Stimulated activated CD8-positive, alpha-beta memory T cell treated with anti-CD3 and anti-CD28 coated beads, Interleukin-7, amount 100 ng/mL, for 1 hour (primary cell): ENCODE measurements at places on chromosomes 5 and 9.

DNA sequence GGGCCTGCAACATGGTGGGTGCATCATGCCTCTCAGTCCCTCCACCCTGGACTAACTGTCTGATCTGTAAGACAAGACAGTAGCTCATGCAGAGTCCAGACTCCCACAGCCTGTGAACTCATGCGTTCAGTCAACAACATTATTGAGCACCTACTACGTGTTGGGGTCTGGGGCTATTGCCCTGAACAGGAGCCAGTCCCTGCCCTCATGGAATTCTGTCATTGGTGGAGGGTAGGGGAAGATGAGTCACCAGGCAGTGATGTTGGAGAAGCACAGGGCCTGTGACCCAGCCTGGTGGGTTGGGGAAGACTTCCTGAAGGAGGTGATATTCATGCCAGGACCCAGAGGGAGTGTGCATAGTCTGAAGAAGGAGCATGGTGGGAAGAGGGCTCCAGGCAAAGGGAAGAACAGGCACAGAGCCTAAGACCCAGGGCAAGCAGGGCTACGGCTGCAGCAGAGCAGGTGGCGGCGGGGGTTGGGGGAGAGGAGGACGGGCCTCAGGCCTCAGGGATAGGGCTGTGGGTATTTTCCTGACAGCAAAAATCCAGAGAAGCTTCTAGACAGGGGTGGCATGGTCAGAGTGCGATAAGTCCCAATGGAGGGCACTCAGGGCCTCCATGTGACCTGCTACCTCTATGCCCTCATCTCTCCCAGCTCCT lies 26.7 kb upstream of the PSD2 start:
- no peak for DNase-seq

DNA sequence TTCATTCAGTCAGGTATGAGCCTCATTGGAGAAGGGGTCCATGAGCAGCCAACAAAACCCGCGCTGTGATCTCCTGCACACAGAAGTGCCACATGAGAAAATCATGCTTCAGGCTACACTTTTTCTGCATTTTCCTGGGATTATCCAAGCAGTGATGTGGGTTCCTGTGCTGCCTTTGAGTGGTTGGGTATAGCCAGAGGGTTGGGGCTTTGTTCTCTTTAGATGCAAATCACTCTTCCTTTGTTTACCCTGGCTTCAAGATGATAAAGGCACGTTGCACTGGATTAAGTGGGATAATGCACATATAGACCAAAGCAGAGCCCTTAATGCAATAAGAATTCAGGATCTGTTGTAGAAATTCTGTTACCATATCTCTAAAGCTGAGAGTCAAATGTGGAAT lies 18.7 kb downstream of the ECM2 start:
- DNase-seq = no peak

- DNase-seq = no peak
Measured at GRCh38 chr5:39486361-39486760, 61.6 kb upstream of the DAB2 start.

GRCh38 chr5:146595088-146595487 lies 79.1 kb upstream of the GPR151 start:
- DNase-seq = no peak

DNA sequence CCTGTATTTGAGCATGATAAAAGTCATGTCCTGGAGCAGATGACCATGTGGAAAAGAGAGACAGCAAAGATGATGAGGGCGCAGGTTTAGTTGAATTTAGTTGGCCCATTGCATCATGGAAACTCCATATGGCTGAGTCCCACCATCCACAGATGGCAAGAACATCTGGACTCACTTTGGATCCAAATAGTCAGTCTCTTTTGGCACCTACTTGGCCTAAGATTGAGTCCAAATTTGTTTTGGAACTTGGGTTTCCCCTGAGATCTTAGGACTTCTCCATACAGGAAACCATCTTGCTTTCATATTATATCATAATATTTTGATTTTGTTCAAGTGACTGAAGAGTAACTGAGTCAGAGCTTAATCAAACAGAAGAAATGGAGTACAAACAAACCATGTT lies 217.5 kb downstream of the DRD1 start:
- DNase-seq = no peak

GRCh38 chr9:137618105-137619067 lies at the start of gene EHMT1:
Gene EHMT1, plus strand, starts transcription at chr9:137619005. Its CDS starts 24 bp downstream, at chr9:137619029.
- peak; percentile 81 for DNase-seq

- DNase-seq = no peak
Measured at GRCh38 chr5:101811466-101811865, 484.6 kb downstream of the SLCO4C1 start.

DNA sequence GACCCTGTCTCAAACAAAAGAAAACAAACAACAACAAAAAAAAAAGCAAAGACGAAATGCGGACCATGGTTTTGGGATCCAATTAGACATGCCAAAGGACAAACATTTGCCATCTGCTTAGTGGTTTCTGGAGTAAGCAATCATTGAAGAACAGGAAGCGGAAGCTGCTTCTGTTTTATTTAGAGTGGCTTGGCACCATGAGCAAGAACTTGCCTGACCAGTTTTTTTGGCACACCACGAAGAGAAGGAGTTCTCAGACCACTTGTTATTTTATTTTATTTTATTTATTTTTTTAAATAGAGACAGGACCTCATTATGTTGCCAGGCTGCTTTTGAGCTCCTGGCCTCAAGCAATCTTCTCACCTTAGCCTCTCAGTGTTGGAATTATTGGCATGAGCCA lies 17.0 kb downstream of the BTF3 start:
- DNase-seq = no peak

- DNase-seq = no peak
Measured at GRCh38 chr9:2837915-2838314, 6.0 kb downstream of the PUM3 start.

- DNase-seq = no peak
Measured at GRCh38 chr9:6551136-6551535, 94.4 kb downstream of the GLDC start.

DNA sequence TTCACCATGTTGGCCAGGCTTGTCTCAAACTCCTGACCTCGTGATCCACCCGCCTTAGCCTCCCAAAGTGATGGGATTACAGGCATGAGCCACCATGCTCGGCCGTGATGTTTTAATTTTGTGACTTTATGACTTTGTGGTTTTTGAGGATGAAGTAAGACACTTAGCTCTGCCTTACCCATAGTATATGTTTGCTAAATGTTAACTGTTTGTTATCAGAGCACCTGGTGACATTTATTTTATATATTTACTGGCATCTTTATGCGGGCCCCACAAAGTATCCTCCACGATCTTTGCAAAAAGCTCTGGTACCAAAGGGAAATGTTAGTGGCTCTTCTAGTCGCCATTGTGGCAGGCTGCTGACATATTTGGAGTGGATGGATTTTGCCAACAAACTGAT lies 6.7 kb downstream of the SLC23A1 start:
- DNase-seq = no peak

DNA sequence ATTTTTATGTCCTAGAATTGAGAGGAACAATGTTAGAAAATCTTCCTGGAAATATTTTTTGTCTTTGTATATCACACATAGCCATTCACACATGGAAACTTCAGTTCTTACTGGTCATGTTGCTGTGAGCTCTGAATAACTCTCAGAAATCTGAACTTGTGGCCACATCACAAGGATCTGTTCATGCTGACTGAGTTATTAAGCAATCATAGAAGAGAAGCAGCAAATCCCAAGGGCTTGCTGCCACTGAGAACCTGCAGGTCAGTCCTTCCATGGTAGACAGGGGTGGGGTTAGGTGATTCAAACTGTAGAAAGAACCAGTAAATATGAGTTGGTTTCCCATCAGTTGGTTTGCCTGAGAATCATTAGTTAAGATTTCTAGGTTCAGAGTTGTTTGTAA lies 27.6 kb downstream of the SGCD start:
- no peak for DNase-seq

- DNase-seq = no peak
Measured at GRCh38 chr5:2699231-2699630, 52.2 kb downstream of the IRX2 start.

- no peak for DNase-seq
Measured at GRCh38 chr5:142280066-142281007, 44.5 kb downstream of the SPRY4 start.

DNA sequence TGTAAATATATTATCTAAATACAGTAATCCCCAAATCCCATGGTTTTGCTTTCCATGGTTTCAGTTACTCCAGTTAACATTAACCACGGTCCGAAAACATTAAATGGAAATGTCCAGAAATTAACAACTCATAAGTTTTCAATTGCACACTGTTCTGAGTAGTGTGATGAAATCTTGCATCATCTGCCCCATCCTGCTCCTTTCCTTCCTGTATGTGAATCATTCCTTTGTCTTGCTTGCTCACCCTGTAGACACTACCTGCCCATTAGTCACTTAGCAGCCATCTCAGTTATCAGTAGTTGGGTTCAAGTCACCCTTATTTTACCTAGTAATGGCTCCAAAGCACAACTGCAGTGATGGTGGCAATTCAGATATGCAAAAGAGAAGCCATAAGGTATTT lies 1568.5 kb upstream of the WWC1 start:
- DNase-seq = no peak

DNA sequence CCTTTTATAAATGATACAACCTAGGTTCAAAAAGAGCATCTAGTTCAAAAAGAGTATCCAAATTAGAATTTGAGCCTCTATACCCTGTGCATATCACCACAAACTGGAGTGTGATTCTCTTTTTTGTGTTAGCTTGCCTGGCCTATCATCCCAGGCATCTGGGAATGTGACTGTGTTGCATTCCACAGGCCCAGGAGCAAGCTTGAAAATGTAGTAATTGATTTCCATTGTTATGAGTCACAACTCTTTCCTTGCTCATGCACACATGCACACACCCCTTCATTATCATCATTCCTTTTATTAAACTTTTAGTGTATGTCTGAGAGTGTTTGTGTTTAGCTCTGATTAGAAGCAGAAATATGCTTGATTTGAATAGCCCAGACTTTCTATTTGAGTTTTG lies 75.2 kb downstream of the FCHO2 start:
- no peak for DNase-seq

- DNase-seq = no peak
Measured at GRCh38 chr5:179265514-179266290, 79.6 kb downstream of the ADAMTS2 start.

GRCh38 chr5:122908662-122909061 lies 63.2 kb downstream of the SNX24 start:
- no peak for DNase-seq

DNA sequence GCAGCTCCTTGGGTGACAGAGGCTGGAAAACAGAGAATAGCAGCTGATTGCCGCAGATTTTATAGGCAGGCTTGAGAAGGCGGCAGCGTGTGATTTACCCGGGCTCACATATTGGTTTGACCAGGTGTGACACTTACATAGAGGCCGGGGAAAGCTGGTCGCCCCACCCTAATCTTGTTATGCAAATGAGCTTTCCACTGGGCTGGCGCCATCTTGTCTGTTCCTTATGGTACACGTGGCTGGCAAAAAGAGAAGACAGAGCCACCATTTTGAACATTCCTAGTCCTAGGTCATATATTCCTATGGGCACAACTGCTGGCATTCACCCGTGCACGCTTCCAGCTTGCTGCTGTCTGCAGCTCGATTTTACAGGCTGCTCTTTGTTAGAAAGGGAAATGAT lies 11.3 kb upstream of the SPZ1 start:
- no peak for DNase-seq

DNA sequence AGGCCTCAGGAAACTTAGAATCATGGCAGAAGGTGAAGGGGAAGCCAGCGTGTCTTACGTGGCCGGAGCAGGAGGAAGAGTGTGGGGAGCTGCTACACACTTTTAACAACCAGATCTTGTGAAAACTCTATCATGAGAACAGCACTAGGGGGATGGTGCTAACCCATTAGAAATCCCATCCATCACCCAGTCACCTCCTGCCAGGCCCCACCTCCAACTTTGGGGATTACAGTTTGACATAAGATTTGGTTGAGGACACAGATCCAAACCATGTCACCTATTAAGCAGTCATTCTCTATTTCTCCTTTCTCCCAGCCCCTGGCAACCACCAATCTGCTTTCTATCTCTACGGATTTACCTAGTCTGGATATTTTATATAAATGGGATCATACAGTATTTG lies 26.9 kb downstream of the PBX3 start:
- no peak for DNase-seq

DNA sequence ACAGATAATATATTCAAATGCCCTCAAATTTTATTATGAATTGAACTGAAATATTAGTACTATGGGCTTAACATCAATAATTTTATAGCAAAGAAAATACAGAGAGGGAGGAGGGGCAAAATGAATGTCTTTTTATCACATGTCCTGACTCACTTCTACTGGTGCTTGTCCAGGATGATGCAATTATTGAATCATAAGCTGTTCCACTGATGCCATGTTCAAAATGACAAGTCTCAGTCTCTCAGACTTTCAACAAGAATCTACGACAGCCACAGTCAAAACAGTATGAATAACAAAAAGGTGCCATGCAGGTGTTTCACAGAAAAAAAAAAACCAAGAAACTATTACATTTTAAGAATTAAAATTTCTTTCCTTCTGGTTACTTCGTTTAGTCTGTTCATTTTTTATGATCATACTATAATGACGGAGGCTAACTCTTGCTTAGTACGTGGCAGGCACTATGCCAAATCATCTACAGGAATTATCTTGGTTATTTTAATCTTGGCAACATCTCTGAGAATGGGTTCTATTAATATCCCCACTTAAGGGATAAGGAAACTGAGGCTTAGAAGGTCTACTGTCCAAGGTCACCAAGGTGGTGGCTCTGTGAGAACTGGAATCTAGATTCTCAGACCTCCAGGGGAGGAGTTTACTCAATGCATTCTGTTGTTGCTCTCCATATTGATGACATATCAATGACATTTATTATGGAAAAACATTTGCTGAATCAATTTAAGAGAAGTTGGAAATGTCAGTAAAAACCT lies 61.5 kb downstream of the NR3C1 start:
- DNase-seq = no peak

GRCh38 chr5:149665416-149666175 lies 64.5 kb upstream of the PPARGC1B start:
- no peak for DNase-seq

DNA sequence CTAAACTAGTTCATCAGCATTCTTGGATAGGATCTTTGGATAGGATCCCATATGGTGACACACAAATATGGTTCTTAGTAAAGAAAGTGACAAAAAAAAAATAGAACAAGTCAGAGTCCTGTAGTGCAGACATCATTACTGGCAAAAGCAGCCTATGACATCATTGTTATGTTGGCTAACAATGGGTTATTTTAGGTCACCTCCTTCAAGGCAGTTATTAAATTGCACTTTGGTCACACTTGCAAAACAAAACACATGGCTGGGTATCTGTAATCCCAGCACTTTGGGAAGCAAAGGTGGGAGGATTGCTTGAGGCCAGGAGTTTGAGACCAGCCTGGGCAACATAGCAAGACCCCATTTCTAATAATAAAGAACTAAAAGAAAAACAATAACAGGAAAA lies 185.9 kb downstream of the KIAA0825 start:
- DNase-seq = no peak

- no peak for DNase-seq
Measured at GRCh38 chr5:72383280-72383679, 63.1 kb downstream of the PTCD2 start.

DNA sequence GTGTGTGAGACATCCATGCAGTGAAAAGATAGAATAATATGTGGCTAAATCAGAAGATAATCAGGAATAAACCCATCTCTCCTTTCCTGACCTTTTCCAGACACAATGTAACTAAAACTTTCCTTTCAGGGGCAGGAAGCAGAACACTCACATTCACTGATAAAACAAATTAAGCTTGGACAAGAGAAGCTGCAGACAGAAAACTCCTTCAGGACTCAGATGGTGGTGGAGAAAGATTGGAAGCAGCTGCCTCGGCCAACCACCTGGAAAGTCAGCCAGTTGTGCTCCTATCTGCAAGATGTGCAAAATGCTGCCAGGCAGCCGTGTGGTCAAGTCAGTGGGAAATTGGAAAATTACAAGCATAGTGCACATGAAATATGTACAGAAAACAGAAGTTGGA lies 26.9 kb downstream of the RASEF start:
- no peak for DNase-seq
